ENCODE measurements at places on chromosomes 3 and 15.

- no peak for DNase-seq
Measured at GRCh38 chr3:5122741-5123706, 932 bp downstream of the ARL8B start.

GRCh38 chr15:81256916-81257315 lies 60.2 kb downstream of the IL16 start:
- DNase-seq: no peak

DNA sequence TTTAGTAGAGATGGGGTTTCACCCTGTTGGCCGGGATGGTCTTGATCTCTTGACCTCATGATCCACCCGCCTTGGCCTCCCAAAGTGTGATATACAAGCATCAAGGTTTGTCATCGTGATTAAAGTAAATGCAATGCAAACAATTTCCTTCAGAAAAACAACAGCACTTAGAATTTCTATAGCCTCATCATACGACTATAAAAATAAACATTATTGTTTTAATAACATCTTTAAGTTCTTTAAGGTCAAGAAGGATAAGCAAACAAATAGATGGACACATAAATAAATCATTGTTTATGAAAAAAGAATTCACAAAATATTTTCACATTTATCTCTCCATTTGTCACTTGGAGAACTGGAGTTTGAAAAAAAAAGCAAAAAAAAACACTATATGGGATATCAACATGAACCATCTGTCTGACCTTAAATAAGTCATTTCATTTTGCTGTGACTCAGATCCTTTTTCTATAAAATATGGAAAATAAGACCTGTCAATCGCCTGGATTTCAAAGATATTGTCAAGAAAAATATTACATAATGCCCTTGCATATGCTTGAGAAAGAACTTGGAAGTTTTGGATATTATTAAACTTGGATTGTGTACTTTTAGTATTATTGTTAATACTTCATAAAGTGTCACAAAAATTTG lies 642.0 kb upstream of the KCNMB2 start:
- no peak for DNase-seq

- DNase-seq: no peak
Measured at GRCh38 chr3:134114726-134115125, 85.0 kb upstream of the SLCO2A1 start.

DNA sequence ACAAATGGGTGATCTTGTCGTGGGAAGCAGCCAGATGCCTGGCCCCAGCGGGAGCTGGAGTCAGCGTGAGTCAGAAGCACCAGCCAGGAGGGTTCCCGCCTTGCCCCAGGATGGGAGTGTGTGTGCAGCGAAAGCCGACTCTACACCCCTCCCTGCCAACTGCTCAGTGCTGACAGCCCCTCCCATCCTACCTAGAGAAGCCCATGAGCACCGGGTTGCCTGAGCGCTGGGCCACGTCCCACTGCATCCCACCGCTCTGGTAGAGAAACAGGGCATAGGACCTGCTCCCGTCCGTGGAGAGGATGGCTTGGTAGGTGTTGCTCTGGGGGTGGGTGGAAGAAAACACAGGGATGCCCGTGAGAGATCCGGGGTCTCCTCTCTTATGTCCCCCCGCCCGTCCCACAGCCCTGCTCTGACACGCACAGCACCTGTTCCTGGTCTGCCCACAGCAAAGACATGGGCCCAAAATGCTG lies 42.9 kb downstream of the MUC4 start:
- DNase-seq: no peak

DNA sequence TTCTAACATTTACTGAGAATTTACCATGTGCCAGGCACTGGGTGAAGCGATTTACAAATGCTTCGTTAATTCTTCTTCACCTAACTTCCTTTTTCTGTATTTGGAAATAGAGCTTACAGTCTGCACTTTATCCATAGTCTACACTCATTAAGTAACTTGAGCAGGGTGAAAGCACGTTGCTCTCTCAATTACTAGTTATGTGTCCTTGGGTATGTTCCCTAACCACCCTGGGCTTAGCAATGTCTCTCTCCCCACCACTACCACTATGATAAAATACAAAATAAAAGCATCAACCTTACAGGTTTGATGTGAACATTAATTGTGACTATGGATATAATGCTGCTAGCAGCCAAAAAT lies 172.9 kb upstream of the SLC2A2 start:
- no peak for DNase-seq

GRCh38 chr3:50539356-50540286 lies 27.9 kb downstream of the C3orf18 start:
- no peak for DNase-seq

DNA sequence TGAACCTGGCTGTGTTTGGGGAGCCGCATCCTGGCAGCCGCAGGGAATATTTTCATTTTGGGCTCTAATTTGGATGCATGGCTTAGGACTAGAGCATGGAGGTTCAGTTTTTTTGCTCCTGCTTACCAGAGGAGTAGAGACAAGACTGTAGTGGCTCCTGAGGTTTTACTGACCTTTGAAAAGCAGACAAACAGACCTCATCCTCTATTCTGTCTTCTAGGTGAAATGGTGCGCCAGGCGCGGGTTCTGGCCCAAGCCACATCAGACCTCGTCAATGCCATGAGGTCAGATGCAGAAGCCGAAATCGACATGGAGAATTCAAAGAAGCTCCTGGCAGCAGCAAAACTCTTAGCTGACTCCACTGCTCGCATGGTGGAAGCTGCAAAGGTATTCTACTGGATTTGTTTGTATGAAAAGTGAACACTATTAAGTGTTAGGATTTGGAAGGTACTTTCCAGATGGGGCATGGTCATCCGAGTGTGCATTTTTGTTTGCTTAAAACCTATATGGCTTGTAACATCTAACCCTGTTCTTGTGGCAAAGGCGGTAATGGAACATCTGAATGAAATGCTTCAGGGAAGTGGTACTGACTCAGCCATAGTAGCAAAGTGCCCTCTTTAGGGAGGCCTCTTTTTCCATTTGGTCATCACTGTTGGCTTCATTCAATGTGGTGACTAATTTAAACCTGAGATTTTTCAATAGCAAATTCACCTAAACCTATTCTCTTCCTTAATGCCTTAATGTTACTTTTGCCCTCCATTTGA lies 330.7 kb upstream of the TPM1 start:
- no peak for DNase-seq

DNA sequence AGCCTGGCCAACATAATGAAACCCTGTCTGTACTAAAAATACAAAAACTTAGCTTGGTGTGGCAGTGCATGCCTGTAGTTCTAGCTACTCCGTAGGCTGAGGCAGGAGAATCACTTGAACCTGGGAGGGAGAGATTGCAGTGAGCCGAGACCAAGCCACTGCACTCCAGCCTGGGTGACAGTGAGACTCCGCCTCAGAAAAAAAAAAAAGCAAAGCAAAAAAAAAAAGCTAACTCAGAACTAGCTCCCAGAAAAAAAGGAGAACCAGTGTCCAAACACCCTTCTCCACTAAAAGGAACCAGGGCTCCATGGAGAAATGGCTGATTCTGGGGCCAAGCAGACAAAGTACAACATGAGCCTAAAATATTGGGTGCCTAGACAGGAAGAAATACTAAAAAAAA lies 16.7 kb upstream of the CRTC3 start:
- no peak for DNase-seq

- DNase-seq: no peak
Measured at GRCh38 chr3:31349001-31349748, 183.6 kb upstream of the STT3B start.

DNA sequence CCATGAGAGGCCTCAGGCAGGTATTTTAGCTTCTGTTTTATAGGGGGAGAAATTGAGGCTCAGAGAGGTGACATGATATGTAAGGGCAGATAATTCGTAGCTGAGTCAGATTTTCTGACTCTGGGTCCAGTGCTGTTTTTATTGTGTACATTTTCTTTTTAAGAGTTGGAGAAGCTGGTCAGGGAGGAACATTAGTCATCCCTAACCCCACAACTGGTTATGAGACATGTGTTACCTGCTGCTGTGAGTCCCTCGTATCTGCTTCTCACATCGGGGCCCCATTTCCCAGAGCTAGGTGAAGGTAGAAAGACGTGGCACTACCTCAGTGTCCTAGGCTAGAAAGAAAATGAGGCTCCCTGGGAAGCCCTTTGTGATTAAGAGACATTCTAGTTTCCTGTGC lies 28.6 kb downstream of the GALNT15 start:
- DNase-seq: no peak

DNA sequence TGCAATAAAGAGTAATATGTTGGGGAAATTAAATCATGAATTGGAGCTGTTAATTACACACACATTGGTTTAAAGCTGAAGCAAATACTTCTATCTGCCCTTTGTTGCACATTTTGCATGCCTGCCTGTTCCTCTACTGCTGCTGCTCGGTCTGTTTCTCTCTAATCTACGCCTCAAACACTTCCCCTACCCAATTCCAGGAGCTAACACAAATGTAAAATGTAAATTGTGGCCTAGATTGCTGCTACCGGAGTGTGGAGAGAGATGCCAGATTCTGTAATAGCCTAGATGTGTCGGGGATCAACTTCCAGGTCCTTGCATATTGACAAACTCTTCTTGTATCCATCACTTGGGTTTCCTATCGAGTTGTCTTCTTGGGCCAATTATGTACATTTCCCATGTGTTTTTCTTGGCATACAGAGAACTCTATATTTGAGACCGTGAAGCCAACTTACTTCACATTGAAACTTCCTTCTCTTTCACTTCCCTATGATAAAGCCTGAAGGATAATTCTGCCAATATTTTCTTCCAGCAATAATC lies 450.4 kb upstream of the NR2F2 start:
- no peak for DNase-seq

DNA sequence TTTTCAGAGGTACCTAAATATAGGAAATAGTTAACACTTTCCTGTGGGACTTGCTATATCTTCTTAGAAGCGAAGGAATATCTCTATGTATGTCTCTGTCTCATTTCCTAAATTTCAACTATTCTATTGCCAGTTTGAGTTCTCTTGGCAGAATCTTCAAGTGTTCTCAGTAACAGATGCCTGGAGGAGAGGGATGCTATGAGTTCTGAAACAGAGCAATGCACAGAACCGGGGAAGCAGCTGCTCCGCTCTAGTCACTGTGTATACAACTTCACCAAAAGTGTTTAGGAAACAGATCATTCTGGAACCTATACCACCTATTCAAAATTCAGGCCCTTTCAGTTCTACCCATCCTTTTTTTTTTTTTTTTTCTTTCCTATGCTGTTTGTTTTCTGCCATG lies 144.6 kb downstream of the RORA start:
- no peak for DNase-seq

- DNase-seq: no peak
Measured at GRCh38 chr15:40059821-40060220, 20.8 kb upstream of the SRP14 start.

DNA sequence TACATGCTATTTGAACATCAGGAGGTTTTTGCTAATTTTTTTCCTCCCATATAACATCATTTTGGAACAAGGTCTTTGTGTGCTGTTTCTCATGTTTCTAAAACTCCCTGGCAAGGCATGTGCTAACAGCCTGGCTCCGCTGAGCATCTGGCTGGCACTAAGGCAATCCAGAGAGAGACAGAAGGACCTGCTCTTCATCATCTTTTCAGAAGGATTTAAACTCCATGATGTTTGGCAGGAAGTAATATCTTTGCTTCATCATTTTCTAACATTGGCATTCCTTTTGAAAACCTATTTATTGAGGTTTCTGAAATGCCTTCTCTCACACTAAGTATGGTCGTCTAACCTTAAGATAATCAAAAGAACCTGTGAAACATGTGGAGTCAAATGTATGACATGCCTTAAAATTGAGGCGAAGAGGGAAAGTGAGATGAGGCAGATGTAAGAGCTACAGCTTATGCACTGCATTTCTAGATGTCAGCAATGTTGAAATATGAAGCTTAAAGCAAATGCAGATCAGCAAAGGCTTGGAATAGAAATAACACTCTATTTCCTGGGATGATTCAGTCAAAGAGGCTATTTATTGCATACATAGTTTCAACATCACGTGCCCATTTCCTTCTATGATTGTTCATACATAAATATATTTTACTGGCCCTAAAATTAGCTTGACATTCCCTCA lies 592.0 kb downstream of the ZNF385D start:
- DNase-seq: no peak

DNA sequence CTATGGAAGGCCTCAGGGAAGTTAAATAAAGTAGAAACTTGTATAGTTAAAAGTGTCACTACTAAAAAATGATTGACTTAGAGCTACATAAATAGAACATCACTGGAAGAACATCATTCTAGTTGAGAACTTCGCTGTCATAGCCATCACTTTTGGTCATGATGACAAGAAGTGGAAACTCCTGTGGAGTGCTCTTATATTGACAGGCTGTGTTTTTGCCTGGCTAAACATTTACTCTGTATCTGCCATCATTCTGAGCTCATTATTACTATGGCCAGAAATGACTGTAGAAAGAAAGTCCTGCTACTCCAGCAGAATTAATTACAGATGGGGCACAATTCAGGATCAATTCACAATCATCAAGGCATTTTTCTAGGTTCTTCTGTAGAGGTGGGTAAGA lies 165.1 kb upstream of the GOLIM4 start:
- no peak for DNase-seq

DNA sequence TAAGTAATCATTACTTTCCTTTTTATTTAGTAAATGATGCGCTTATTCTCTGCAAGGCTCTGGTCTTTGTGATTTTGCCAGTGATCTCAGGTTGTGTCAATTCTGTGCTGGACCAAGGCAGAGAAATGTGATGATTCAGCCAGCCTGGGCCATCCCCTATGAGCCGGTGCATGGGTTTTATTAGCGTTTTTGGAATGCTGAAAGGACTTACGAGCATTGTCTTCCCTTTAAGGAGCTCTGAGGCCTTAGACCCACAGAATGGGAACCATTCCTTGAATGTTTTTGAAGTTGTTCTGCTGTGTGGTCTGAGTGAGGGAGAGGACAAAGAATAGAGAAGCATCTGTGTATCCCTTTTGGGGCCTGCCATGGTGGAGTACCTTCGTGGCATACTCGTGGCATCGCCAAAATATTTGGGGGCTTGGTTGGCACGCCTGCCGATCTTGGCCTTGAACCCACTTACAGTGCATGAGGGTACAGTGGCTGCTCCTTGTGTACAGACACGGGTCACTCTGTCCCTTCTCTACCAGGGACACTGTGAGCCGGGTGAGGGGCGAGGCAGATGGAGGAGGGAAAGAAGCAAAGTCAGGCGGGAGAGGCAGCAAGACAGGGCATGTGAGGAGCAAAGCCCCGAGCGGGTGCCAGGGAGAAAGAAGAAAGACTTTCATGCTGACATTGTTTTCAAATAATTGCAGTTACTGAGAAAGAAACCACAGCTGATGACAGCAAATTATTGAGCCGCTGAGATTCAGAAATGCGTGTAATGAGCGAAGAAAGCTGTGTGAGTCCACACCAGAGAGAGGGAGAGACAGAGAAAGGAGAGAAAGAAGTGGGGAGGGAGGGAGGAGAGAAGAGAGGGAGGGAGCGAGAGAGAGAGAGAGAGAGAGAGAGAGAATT lies 269.4 kb upstream of the RGMA start:
- DNase-seq: no peak

- no peak for DNase-seq
Measured at GRCh38 chr3:46960081-46960701, 16.4 kb downstream of the CCDC12 start.

Measured in left renal pelvis (tissue), 4 donors.